ENCODE measurements at places on chromosomes 12 and 14.

GRCh38 chr12:132121283-132121682 is 22.8 kb downstream of the DDX51 start:
- DNase-seq = no peak

DNA sequence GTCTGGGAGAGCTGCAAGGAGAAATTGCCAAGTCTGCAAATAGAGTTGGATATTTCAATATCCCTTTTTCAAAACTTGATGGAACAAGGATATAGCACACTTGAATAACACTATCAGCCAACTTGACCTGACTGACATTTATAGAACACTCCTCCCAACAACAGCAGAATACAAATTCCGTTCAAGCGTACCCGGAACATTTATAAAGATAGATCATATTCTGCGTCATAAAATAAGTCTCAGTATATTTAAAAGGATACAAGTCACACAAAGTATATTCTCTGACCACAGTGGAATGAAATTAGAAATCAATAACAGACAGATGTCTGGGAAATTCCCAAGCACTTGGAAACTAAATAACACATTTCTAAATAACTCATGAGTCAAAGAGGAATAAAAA is 29.0 kb upstream of the MEG3 start:
- DNase-seq = no peak

- DNase-seq = no peak
Observed at GRCh38 chr12:92059960-92060359, 85.7 kb downstream of the BTG1 start.

DNA sequence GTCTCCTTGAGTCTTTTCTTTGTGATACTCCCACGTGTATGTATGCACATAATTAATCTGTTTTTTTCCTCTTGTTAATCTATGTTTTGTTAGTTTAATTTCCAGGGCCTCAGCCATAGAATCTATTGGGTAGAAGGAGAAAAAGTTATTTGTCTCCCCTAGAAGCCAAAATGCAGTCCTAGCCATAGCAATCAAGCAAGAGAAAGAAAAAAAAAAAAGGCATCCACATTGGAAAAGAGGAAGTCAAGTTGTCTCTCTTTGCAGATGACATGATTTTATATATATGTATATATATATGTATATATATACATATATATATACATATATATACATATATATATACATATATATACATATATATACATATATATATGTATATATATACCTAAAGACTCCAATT is 25.4 kb upstream of the ETV6 start:
- DNase-seq = no peak

DNA sequence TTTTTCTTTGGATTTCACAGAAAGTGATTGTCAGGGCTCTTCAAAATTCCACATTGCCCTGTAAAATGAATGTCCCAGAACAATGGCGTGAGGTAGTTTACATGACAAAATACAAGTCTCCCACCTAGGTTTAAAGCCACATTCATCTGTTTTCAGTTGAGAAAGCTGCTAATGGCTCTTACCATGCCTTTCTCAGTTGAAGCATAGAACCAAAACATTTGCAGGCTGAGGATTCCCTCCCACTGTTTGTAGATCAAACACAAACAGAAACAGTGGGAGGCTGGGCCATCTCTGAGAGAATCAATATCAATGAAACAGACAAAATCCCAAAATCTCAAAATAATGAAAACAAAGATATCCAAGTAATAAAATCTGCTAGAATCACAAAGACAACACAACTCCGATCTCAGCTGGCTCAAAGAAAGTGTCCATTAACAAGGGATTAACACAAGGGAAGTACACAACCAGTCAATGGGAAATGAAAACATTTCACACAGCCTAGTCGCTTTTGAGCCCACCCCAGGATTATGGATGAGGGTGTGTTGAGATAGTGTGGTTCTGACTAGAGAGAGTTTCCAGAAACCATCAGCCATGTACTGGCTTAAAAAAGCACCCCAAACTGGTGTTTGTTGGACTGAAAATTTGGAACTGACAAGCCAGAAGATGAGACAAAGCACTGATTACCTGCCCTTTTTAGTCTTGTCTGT is 54.5 kb upstream of the TMEM260 start:
- no peak for DNase-seq

Data from stimulated activated CD4-positive, alpha-beta T cell treated with anti-CD3 and anti-CD28 coated beads, Interleukin-12 subunit alpha, Interleukin-12 subunit beta, amount 100 ng/mL, for 48 hours (primary cell).